ENCODE measurements at places on chromosomes 13 and 19.

DNA sequence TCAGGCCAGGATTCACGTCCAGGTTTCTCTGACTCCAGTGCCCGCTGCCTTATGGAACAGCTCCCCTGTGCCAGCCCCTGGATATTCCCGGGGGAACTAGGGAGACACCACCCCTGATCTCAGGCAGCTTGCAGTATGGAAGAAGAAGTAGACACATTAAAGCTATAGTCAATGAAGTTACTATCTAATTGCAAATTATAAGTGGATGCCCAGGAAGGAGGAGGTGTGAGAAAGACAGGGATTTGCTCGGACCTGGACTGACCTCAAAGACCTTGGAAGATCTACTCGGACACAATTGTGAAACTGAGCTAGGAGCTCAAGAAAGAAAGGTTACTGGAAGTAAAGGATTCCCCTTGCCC, 10.4 kb downstream of the SIGLEC11 start:
- H3K4me3 ChIP-seq = no peak overlapping the region
- no peak overlapping the region for H3K27ac ChIP-seq
- no peaks in the 10 kb centered on the region for H3K4me1 ChIP-seq

- no peak overlapping the region for H3K27ac ChIP-seq
- no peaks in the 10 kb centered on the region for H3K4me1 ChIP-seq
- H3K36me3 ChIP-seq = peaks cover 17% of the 10 kb centered on the region
These were observed 24.3 kb downstream of the COLGALT1 start for GRCh38 chr19:17579661-17580244.

DNA sequence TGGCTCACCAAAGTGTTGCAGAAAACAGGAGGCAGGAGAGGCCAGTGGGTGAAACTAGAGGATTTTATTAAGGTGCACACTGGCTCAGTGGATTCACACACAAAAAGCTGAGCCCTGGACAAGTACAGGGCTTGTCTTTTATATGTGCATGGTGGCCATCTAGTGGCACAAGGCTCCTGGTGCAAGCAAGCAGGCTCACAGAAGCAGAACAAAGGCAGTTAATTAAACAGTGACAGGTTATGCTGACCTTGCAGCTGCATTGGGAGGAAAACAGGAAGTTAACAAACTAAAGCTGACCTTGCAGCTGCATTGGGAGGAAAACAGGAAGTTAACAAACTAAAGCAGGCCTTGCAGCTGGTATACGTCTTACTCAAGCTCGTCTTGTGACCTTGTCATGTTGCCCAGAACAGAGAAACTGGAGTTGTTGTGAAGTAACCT, 65.3 kb upstream of the ZNF681 start:
- H3K27ac ChIP-seq = no peak overlapping the region
- H3K36me3 ChIP-seq = no peaks in the 10 kb centered on the region
- H3K4me1 ChIP-seq = no peaks in the 10 kb centered on the region
- no peak for DNase-seq
- no peaks in the 10 kb centered on the region for H3K27me3 ChIP-seq

DNA sequence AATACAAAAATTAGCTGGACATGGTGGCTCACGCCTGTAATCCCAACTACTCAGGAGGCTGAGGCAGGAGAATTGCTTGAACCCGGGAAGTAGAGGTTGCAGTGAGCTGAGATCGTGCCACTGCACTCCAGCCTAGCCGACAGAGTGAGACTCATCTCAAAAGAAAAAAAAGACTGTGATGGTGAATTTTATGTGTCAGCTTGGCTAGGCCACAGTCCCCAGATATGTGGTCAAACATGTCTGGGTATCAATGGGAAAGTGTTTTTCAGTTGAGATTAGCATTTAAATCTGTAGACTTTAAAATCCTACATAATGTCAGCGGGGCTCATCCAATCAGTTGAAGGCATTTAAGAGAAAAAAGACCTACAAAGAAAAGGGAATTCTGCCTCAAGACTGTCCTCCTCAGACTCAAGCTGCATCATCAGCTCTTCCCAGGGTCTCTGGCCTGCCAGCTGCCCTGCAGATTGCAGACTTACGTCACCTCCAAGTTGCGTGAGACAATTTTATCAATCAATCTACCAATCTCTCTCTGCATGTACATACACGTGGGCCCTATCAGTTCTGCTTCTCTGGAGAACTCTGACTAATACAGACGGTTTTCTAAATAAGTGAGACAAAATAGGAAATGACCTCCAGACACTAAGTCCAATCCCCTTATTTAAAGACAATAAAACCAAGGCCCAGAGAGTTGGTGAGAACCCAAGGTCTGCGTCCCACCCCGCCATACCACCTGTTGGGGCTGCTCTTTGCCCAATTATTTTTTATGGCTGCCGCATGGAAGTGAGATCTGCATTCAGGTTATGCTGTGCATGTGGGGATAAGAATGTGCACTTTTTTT, 99.2 kb downstream of the ABCC4 start:
- no peak overlapping the region for H3K4me3 ChIP-seq
- H3K27me3 ChIP-seq = no peaks in the 10 kb centered on the region
- no peaks in the 10 kb centered on the region for H3K36me3 ChIP-seq
- no peaks in the 10 kb centered on the region for H3K4me1 ChIP-seq

GRCh38 chr13:37049810-37050209, 9.7 kb downstream of the SUPT20H start:
- H3K36me3 ChIP-seq = peaks cover 25% of the 10 kb centered on the region
- H3K27me3 ChIP-seq = no peaks in the 10 kb centered on the region
- DNase-seq = no peak

DNA sequence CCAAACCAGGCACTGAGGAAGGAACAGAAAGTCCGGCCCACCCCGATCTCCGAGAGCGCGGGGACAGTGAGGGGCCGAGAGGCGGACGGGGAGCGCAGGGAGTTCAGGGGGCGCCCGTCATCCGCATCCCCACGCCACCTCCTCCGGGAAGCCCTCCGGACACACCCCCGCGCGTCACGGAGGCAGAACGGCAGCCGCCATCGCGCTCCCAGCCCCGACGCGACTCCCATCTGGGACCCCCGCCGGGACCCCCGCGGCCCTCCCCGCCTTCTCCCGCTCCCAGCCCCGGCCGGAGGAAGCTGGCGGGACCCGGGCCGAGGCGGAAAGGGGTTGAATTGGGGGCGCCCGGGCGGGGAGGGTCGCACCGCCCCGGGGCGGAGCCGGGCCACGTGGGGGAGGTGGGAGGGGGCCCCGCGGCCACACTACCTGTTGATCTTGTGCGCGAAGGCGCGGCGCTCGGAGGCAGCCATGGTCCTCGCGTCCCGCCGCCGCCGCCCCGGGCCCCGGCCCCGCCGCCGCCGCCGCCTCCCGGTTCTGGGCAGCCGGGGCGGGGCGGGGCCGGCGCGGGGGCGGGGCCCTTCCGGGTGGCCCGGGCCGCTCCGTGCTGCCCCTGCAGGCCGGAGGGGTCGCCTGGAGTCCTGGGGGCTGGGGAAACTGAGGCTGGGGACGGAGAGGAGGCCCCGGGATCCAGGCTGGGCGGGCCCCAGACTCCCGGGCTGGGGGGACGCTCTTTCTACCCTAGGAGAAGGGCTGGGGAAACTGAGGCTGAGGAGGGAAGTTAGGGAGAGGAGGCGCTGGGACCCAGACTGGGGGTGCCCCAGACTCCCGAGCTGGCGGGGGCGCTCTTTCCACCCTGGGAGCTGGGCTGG, at the start of gene DOCK6:
DOCK6 (minus strand) TSS at position 554 of the 869 bp plus-strand sequence; CDS start at position 470, 84 bp downstream.
- H3K36me3 ChIP-seq = no peaks in the 10 kb centered on the region
- DNase-seq = no peak
- peak within 1 kb of the TSS; percentile 61 for H3K4me3 ChIP-seq
- H3K27ac ChIP-seq = no peak within 1 kb of the TSS
- peaks cover 4% of the 10 kb centered on the region for H3K4me1 ChIP-seq
- no peaks in the 10 kb centered on the region for H3K27me3 ChIP-seq

- peaks cover 28% of the 10 kb centered on the region for H3K4me1 ChIP-seq
- H3K27me3 ChIP-seq = no peaks in the 10 kb centered on the region
- DNase-seq = peak; percentile 57
These were observed 1.2 kb downstream of the KLF12 start for GRCh38 chr13:74132776-74133656.

DNA sequence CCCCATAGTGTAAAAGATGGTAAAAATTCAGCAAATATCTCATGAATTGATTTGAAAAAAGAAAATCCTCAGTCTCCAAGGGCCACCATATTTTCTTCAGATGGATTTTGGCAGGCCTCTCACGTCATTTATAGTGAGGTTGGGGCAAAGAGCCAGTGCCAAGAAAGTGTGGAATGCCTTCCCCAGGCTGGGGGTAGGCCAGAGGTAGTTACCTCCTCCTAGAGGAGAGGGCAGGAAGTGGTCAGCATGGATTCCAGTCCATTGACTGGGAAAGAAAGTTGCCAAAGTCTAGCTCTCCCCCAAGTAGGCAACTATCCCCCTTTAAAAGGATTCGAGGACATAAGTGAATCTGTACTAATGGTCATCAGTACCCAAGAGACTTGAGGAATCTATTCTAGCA, 68.4 kb upstream of the KCTD4 start:
- DNase-seq = peak; percentile 45
- H3K4me1 ChIP-seq = no peaks in the 10 kb centered on the region
- H3K36me3 ChIP-seq = no peaks in the 10 kb centered on the region
- H3K27ac ChIP-seq = no peak overlapping the region
- H3K4me3 ChIP-seq = no peak overlapping the region

DNA sequence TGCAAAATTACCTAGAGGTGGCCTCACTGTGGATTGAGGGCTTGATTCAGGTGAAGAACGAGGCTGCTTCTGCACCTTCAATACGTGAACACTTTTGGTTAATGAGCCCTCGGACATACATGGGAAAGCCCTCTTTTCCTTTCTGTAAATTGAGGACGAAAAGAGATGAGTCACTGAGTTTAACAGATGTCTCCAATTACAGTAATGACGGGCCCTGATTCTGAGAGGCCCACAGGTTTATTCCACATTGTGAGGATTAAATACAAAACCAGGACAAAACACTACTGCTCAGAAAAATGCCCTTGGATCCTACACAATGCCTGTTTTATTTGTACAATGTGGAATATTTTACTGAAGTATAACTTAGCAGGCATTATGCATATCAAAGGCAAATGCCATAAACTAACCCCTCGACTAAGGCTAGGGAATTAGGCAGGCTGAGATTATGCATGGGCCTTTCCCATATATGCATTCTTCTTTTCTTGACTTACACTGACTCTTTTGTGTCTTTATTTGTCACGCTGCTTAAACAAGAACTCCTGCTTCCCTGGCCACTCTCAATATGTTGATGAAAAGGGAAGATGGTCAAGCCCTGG, 819.9 kb downstream of the OLFM4 start:
- H3K4me3 ChIP-seq = no peak overlapping the region
- no peaks in the 10 kb centered on the region for H3K36me3 ChIP-seq
- no peak for DNase-seq
- H3K27me3 ChIP-seq = no peaks in the 10 kb centered on the region
- no peaks in the 10 kb centered on the region for H3K4me1 ChIP-seq
